ENCODE measurements at places on chromosomes 7 and 10. TPM values are rescaled to one million over a fixed set of nuclear protein-coding genes. Genes with fewer than 3 reads are reported as not detected.

TLX1 gene
- 61.2 TPM for total RNA-seq

PDE1C gene
- 1.4 TPM for total RNA-seq

GRID2IP gene
- 0.23 TPM for total RNA-seq

TMEM273 gene
- total RNA-seq: 46.9 TPM

PKD2L1 gene
- 3.9 TPM for total RNA-seq

TUBGCP2 gene
- total RNA-seq: 58.7 TPM

SPDYE16 gene
- 0.77 TPM for total RNA-seq

NPC1L1 gene
- not detected for total RNA-seq

PAPOLB gene
- total RNA-seq: 0.26 TPM

ANKRD61 gene
- total RNA-seq: not detected

MSMB gene
- total RNA-seq: not detected

NODAL gene
- total RNA-seq: not detected

PAPSS2 gene
- total RNA-seq: 25.9 TPM

SRRM3 gene
- total RNA-seq: 0.23 TPM

NME8 gene
- 2.7 TPM for total RNA-seq

MCM10 gene
- 0.98 TPM for total RNA-seq

PDE6C gene
- total RNA-seq: not detected

WNT16 gene
- total RNA-seq: 0.60 TPM

SLC18A2 gene
- 0.09 TPM for total RNA-seq

AFAP1L2 gene
- total RNA-seq: 182 TPM

DNAJC2 gene
- total RNA-seq: 17.3 TPM

AHR gene
- total RNA-seq: 77.4 TPM

CHAT gene
- total RNA-seq: not detected

SLC18A3 gene
- total RNA-seq: not detected

TAC1 gene
- 3.2 TPM for total RNA-seq

PRR15 gene
- total RNA-seq: not detected

PRRT4 gene
- not detected for total RNA-seq

FAM25C gene
- total RNA-seq: not detected

AUTS2 gene
- 18.6 TPM for total RNA-seq

GPC2 gene
- total RNA-seq: 5.3 TPM

All from spleen (tissue), 13 donors.